Epithelial cell of prostate (primary cell): ENCODE measurements at places on chromosomes 4 and X.

DNA sequence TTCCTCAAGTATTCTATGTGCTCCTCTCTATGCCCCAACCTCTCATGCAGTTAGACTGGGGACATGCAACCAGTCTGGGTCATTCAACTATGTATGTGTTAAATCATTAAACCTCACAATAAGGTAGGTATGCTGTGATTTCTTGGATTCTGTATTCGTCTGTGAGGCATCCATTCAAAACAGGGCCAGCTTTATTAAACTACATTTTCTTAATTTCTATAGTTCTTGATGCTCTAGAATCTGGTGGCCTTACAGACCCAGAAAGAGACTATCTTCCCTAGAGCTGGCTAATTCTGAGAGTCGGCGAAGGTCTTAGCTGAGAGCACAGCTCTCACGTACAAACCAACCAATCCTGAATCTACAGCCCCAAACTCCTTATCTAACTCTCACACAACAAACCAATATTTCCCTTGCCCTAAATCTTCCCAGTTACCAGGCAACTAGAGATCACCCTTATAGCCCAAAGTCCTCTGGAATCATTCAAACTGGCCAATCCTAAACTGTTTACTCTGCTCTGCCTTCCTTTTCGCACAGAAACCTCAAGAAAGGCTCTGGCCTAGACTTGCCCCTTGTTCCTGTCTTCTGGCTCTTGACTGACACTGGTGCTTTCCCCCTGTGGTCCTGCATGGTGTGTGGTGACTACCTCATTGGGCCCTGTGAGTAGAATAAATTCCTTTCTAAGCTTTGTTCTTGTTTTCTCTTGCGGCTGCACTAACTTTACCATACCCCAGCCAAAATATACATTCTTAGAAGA lies 203.5 kb upstream of the TET2 start:
- no peak for DNase-seq

DNA sequence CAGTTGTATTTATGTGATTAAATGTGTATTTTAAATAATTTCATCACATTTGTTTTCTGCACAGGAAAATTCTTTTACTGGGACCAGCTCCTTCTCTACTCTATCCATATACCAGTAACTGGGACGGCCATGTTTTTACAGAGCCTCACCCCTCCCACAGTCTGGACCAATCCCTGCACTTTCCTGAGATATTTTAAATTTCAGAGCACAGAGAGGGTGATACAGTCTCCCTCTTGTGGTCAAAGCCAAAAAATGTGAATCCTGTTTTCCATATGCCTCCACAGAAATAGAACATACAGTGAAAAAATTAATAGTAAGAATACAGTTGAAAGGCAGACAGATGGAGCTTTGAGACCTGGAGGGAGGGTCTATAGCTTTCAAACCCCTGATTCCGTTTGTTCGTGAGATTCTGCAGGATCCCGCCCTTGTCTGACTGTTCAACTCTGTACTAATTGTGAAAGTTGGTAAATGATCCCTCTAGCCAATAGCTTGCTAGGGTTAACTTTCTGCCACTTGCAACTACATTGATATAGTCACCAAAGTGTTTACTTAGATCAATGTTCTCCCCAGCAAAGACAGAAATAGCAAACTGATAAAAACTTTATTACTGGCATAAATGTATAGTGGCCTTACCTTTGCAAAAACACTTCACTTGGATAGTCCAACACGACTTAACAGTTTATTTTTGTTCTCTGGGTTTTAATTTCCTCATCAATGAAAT lies 172.2 kb downstream of the PPARGC1A start:
- DNase-seq = no peak

DNA sequence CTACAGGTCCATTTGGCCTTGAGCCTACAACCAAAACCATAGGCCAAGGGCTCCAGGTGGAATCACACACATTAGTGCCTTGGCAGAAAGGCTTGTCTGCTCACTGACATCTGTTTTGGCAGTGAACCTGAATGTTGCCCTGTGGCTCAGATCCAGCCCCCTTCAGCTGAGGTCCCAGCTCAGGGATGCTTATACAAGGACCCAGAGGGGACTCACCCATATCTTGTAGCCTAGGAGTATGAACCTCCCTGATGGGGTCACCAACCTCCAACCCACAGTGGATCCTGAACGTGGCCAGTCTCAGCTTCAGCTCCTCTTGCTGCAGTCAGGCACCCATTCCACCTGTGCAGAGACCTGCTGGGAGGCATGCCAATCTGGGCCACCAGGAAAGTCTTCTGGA lies 50.8 kb upstream of the HMX1 start:
- DNase-seq = no peak

GRCh38 chr4:139779691-139780090 lies 114.1 kb downstream of the MGST2 start:
- no peak for DNase-seq

DNA sequence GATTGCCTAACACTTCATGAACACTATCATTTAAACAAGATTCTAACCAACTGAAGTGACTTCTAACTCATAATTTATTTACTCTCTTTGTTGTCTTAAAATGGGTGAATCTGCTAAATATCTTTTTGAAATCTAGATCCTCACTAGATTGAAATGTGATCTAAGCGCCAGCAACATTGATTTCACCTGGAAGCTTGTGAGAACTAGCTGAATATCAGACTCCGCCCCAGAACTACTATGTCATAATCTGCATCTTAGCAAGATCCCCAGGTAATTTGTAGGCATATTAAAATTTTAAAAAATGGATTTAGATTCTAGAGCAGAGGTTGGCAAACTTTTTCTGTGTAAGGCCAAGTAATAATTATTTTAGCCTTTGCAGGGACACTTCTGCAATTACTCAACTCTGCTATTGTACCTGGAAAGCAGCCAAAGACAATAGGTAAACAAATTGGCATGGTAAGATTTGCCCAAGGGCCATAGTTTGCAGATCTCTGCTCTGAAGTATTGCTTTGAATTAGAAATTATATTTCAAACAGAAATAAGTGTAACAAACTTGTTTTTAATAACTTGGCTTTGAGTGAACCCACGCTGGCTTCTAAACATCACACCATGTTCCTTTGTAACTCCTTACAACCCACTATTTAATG lies 121.5 kb downstream of the REELD1 start:
- no peak for DNase-seq

GRCh38 chrX:119694601-119695534 lies 1.9 kb upstream of the SEPTIN6 start:
- DNase-seq = no peak

DNA sequence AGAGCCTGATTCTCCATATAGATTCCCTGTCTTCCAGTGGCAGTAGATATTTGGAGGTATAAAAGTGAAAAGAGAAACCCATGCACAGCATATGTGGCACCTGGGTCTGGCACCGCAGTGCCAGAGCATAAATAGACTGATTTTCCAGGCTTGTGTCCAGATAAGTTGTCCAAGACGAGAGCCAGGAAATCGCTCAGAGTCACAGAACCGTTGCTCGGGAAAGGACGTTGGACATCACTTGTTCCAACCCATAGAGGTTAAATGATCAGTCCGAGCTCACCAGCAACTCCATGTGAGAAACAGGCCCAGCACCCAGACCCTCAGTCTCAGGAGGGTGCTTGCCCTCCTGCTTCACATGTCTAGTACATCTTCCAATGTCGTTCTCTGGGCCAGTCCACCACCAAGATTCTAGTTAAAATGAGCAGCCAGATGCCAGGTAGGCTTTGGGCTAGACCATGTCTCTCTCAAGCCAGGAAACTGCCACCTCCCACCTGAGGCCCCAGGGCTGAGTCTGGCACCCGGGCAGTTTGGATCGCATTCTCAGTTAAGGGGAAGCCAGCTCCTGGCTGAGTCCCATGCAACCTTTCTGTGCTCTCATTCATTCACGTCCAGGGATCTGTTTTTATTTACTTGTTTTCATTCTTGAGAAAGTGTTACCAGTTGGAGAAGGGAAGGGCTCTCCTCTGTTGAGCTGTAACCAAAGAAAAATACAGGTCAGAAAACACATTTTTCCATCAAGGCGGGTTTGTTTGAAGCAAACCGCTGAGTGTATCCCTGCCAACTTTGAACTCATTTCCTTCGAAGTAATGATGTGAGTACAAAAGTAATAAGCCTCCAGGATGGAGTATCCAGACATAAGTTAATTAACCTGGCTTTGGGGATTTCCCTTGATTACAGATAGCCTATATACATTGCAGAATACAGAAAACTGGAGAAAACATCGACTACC lies 91.7 kb downstream of the PHOX2B start:
- no peak for DNase-seq

DNA sequence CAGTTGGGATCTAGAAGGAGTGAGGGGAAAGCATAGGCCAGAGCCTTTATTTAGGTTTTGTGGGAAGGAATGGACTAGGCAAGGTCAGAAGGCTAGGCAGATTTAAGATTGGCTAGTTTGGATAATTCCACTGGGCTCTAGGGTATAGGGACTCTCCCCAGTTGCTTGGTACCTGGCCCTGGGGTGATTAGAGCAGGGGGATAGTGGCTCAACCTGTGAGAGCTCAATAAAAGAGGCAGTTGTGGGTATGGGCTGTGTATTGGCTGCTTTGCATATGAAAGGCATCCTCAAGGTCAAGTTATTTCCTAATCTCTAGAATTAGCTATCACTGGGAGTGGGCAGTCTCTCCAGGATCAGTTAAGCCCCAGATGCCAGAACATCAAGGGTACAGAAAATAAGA lies 61.3 kb downstream of the ZNF81 start:
- DNase-seq = no peak

- no peak for DNase-seq
These were observed 19.2 kb downstream of the TBC1D1 start for GRCh38 chr4:37910091-37910486.

GRCh38 chrX:20432746-20433387 lies 166.2 kb upstream of the RPS6KA3 start:
- DNase-seq = no peak

DNA sequence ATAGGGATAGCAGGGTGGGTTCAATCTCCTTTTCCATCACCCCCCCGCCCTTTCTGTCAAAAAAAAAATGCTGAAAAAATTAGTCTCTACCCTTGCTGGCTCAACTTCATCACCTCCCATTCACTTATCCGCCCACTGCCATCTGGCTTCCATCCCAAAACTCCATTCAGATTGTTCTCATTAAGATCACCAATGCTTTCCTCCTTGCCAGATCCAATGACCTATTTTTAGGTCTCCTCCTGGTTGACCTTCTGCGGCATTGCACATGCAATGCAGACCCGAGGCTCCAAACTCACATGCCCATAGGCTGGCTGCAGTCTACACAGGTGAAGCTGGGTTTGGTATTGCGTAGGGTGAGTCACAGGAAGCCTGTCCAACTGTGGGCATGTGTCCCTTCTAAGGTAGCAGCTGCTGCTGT lies 21.1 kb upstream of the STIM2 start:
- no peak for DNase-seq

DNA sequence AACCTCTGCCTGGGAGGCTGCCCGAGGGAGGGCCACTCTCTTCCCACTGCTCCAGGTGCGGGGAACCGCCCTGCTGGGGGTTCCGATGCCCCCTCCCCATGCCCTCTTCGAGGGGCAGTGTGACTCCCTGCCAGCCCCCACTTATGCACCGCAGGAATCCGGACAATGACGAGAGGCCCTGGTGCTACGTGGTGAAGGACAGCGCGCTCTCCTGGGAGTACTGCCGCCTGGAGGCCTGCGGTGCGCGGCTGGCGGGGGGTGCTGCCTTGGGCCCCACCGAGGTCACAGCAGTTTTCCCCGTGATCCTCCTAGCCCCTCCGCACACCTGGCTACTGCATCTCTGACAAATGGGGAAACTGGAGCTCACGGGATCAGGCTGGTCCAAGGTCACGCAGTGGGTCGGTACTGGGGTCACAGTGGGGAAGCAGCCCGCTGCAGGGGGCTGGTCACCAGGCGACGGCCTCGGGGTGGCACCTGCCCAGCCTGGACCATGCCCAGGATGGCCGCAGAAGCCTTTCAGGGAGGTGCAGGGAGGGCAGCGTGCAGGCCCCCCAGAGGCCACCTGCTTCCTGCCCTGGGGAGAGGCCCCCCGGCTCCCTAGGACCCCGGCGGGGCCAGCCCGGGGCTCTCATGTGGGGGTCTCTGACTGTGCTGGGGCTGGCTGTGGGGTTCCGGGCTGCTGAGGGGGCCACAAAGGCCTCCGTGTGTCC lies 3.5 kb downstream of the HGFAC start:
- DNase-seq = no peak

DNA sequence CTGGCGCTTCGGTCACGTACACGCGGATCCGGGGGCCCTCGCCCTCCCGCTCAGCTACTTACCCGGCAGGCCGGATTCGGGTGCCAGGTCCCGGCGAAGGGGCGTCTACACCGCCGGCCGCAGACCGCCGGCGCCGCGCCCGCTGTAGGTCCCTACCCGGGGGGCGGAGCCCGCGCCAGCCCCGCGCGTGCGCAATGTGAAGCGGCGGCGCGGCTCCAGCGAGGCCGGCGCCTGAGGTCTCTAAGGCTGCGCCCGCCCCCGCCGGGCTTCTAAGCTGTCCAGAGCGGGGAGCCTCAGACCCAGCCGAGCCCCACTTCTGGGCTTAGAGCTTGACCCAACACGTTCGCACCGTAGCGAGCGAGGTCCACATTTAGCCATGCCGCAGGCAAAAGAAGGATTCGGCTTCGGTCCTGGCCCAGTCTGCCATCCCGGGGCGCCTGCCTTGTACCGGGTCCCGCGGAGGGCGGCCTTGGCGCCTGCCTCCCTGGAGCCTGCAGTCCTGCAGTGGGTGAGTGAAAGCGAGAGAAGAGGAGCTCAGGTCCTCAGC lies at the start of gene ZNF518B:
Gene ZNF518B, minus strand, starts transcription at position 172 of the 547 bp plus-strand sequence. CDS start 11,098 bp downstream, outside the sequence.
- DNase-seq = no peak
